ENCODE measurements at places on chromosomes 16 and 17. TPM values are rescaled to one million over a fixed set of nuclear protein-coding genes. Genes with fewer than 3 reads are reported as not detected.

CEMP1 gene
- total RNA-seq, result 0.12 TPM

HAS3 gene
- total RNA-seq, result 1.3 TPM

NPIPA3 gene
- total RNA-seq, result 1.2 TPM

G6PC1 gene
- not detected for total RNA-seq

CCDC43 gene
- total RNA-seq, result 32.4 TPM

PIRT gene
- total RNA-seq, result not detected

NQO1 gene
- 113 TPM for total RNA-seq

RGS9 gene
- 1.1 TPM for total RNA-seq

BICDL2 gene
- total RNA-seq, result under 0.01 TPM

TSNAXIP1 gene
- 1.9 TPM for total RNA-seq

SLC7A6OS gene
- 12.4 TPM for total RNA-seq

EDC4 gene
- total RNA-seq, result 46.8 TPM

LDAF1 gene
- total RNA-seq, result 36.7 TPM

MAP2K3 gene
- total RNA-seq, result 8.9 TPM

GNG13 gene
- total RNA-seq, result not detected

PYDC1 gene
- total RNA-seq, result not detected

CAMKK1 gene
- total RNA-seq, result 2.3 TPM

DHRS7C gene
- total RNA-seq, result not detected

KIF19 gene
- total RNA-seq, result not detected

TERB1 gene
- 0.08 TPM for total RNA-seq

SKAP1 gene
- total RNA-seq, result not detected

MT1M gene
- total RNA-seq, result 2.0 TPM

NFATC2IP gene
- 10.5 TPM for total RNA-seq

MYO1D gene
- total RNA-seq, result 37.0 TPM

CCL8 gene
- 1.2 TPM for total RNA-seq

OR3A3 gene
- total RNA-seq, result not detected

TOP2A gene
- 20.0 TPM for total RNA-seq

Measured in smooth muscle cell of the coronary artery (primary cell).